ENCODE measurements at places on chromosomes 13 and 19.

GRCh38 chr13:91546900-91547299 lies 148.5 kb downstream of the GPC5 start:
- no peak for DNase-seq

DNA sequence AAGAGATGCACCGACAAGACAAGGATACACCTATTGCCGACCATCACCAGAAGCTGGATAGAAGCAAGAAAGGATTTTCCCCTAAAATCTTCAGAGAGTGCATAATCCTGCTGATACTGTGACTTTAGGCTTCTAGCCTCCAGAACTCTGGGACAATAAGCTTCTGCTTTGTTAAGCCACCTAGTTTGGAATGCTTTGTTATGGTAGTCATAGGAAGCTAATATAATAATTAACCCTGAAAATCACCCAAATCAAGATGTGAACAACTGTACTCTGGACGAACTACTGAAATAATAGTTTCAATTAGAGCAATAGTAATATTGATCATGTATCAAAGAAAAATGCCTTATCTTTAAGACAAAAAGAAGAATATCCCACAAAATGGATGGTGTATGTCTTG lies 524.6 kb downstream of the EFNB2 start:
- no peak for DNase-seq

DNA sequence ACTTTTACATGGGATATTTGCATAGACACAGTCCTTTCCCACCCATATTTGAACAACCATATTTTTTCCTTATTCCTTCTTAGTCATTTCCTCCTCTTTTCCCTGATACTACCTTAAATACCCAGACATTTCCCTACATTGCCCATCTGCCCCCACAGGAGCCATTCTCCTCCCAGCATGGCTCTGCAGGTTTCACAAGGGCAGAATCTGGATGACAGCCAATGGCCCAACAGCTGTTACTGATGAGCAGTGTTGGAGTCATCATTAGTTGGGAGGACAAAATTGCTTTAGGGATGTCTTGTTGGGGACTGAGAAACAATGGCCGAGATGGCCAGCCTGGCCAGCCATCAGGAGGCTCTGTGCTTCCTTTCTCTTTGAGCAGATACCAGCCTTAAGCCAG lies 209.5 kb downstream of the KLF5 start:
- no peak for DNase-seq

DNA sequence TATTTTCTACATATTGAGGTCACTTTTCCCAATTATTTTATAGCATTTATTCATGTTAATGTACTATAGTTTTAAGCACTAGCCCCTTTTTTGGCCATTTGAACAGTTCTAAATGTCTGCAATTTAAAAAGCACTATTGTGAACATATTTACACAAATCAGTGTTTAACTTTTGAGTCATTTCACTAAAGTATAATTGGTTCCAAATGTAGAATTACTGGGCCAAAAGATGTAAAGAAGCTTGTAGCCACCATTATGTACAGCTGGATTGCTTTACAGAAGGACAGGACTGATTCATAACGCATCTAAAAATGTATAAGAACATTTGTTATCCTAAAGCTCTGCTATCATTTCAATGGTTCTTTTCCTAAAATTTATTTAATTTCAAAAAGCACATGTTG lies 16.6 kb upstream of the ATP12A start:
- no peak for DNase-seq

- DNase-seq, result no peak
Measured at GRCh38 chr13:34044660-34045080, 226.7 kb downstream of the RFC3 start.

DNA sequence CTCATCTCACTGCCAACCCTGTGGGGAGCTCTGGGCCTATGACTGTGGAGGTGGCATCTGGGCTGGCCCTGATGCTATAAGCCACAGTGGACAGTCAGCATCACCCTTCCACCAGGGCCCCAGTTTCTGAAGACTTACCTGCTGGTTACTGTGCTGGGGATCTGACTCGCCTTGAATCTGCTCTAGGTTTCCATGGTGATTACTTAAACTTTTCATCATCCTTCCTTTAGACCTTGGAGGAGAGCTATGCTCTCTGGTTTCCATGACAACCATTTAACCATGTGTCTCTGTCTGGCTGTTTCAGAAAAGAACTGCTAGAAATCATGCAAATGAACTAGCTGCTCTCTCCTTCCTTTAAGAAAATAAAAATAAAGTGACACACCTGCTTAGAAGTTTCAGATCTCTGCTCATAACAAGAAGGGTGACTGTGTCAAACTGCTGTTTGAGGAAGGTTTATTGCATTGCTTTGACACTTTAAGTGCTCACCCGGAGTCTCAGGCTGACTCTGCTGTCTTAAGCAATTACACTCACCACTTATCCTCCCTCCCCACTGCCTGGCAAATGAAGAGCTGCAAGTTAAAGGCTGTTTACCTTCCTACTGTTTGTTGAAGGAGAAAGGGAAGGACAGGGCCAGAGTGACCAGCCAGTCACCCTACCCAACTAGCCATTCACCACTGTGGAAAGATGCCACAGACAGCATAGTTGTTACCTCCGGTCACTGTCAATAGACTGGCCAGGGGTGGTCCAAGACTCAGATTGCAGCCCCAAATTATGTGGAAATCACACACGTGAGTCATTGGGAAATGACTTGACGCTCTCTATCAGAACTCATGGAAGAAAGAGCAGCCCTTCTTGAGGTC lies 87.6 kb downstream of the HSPH1 start:
- DNase-seq, result no peak

- no peak for DNase-seq
Measured at GRCh38 chr13:46468570-46469463, 81.8 kb upstream of the RUBCNL start.

DNA sequence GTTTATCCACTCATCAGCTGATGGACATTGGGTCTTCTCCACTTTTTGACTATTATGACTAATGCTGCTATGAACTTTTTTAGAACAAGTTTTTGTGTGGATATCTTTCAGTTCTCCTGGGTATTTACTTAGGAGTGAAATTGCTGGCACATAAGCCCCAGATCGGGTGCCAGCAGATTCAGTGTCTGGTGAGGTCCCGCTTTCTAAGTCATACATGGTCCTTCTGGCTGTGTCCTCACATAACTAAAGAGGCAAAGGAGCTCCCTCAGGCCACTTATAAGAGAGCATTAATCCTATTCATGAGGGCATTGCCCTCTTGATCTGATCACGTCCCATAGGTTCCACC lies 600 bp upstream of the ZNF226 start:
- DNase-seq, result no peak

DNA sequence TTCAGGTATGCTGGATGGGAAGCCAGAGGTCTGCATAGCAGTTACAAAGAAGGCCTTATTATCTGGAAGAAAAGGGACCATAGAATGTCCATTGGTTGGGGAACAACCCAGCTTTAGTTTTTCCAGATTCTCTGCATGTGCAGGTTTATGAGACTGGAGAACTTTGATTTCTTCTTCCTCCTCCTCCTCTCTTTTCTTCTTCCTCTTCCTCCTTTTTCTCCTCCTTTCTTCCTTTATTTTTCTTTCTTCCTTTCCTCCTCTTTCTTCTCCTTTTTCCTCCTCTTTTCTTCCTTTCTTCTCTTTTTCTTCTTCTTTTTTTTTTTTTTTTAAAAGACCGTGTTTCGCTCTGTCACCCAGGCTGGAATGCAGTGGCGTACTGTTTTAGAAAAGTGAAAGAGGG lies 30.9 kb downstream of the EPN1 start:
- DNase-seq, result no peak

- DNase-seq, result no peak
Measured at GRCh38 chr13:110376120-110376519, 69.0 kb downstream of the COL4A2 start.

DNA sequence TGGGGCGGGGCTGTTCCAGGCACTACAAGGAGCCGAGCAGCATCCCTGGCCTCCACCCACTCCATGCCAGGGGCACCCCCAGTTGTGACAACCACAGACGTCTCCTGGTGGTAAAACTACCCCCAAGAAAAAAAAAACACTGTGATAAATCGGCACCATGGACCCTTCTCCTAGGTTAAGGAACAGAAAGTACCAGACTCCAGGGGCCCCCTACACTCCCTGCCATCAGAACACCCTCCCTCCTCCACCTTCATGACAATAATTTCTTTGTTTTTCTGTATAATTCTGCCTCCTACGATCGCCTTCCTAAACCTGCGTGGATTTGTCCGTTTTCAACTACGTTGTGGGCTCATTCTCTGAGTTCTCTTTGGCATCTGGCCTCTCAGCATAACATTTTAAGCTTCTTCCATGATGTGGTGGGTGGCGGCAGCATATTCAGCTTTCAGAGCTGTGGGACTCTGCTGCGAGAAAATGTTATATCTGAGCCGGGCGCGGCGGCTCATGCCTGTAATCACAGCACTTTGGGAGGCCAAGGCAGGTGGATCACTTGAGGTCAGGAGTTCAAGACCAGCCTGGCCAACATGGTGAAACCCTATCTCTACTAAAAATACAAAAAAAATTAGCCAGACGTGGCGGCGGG lies 8.6 kb downstream of the TLE2 start:
- DNase-seq, result no peak

- no peak for DNase-seq
Measured at GRCh38 chr19:42185277-42185676, 32.2 kb downstream of the DEDD2 start.

GRCh38 chr19:10209315-10209714 lies 14.6 kb upstream of the DNMT1 start:
- DNase-seq, result no peak

GRCh38 chr19:572743-573518 lies 535 bp downstream of the BSG start:
- no peak for DNase-seq

GRCh38 chr13:30718661-30719524 lies 16.4 kb upstream of the ALOX5AP start:
- DNase-seq, result no peak

DNA sequence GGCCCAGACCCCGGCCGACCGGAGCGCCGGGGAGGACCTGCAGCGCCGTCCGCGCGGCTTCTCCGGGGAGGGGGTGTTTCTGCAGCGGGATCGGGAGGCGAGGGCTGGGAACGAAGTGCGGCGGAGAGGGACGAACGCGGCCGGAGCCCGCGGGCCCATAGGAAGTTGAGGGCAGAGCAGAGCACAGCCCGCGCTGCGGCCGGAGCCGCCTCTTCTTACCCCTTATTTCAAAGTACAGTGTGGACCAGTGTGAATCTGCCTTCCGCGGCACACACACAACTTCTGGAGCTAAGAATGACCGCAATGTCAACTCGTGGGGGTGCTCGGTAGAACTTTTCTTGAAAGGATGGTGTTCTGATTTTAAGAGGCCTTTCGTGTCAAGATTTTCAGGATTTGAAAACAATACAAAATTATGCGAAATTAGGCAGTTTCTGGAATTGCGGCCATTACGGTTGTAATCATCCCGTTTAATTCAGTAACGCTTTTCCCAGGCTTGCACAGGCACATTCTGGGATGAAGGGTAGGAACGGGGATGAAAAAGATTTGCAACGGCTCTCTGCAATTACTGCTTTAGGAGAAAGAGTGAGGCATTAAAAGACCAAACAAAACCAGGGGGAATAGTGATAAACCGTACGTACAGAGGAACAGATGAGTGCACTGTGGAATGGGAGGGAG lies 821 bp downstream of the TDRD3 start:
- DNase-seq, result no peak

DNA sequence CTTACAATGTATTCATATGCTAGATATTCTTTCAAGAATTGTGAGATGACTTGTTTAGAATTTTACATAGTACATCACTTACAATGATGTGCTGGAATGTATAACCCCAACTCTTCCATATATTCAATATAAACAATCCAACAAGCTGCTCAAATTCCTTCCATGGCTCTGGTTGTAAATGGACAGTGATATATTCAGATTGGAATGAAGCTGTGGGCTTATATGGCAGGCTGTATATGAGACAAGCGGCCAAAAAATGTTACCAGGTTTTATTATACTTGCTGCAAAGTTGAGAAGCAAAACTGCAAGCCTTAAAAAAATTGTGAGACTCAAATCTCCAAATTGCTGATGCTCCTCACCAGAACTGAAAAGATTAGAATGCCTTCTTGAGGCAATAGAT lies 83.6 kb upstream of the KLF12 start:
- no peak for DNase-seq

DNA sequence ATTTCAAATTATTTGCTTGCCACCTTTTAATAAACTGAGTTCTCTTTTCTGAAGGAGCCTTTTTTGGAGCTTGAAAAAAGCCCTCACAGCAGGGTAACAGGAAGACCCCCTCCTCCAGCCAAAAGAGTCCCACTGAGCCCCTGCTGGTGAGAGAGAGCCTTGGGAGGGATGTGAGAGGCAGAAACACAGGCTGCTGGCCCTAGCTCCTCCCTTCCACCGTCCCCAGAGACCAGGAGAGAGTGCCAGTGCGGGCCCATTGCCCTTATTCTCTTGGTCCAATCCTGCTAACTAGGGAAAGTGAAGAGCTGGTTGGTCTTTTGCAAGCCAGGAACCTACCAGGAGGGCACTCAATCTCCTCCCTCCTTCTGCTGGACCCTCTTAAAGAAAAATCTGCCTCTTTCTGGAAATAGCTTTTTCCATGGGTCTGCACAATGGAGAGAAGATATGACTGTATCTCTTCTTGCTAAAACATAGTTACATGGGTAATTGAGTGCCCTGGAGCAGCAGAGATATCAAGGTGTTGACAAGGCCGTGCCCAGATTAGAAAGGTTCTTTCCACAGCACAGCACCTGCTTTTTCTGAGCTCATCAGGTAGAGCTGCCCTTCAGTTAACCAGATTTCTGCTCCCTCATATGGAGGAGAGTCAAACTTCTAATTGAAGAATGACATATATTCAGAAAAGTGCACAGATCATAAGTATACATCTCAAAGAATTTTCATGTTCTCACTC lies 113.9 kb downstream of the LRCH1 start:
- no peak for DNase-seq

DNA sequence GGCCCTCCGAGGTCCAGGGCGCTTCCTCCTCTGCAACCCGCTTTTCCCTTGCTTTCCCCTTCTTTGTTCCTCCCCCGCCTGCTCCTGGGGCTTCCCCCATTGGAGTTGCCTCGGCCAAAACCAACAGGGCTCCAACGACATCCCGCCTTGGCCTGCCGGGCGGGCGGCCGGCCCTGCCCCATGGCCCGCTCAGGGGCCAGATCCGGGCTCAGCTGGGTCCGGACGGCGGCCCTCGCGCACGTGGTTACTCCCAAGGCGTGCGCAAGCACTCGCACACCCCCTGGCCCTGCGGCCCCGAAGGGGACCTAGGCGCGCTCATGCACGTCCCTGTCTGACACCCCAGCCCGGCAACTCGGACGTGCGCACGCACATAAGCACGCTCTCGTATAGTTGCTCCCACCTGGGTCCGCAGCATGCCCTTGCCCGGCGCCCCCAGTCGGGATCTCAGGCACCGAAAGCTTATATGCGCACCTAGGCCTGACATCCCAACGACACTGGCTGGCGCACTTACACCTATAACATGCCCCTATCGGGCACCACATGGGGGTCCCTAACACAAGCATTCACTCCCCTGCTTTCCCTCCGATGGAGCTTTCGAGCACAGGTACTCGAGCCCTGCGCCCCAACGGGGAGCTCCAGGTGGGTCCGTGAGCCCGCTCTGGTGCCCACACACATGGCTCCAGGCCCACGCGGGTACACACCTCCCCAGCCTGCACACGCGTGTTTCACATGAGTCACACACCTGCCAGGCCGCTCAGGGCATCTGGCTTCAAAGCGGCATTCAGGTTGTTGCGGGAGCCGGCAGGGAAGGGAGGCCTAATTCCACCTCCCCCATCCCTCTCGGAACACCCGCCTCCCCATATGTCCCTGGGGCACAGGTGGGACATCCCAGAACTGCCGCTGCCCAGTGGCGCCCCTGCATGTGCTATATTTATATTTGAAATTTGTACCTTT lies 15.0 kb downstream of the NFIX start:
- no peak for DNase-seq

- no peak for DNase-seq
Measured at GRCh38 chr19:32550666-32551065, 30.3 kb upstream of the PDCD5 start.

GRCh38 chr19:18292462-18292809 lies 11.0 kb upstream of the JUND start:
- DNase-seq, result no peak

All from activated CD8-positive, alpha-beta memory T cell treated with anti-CD3 and anti-CD28 coated beads for 48 hours (primary cell).